ENCODE measurements at places on chromosomes 6 and 20.

- H3K27me3 ChIP-seq = no peaks in the 10 kb centered on the region
- DNase-seq = no peak
- no peaks in the 10 kb centered on the region for H3K36me3 ChIP-seq
- no peaks in the 10 kb centered on the region for H3K4me1 ChIP-seq
Measured at GRCh38 chr20:54980103-54980960, 504.9 kb downstream of the DOK5 start.

- no peaks in the 10 kb centered on the region for H3K4me1 ChIP-seq
- H3K27me3 ChIP-seq = peaks cover 18% of the 10 kb centered on the region
- no peak within 1 kb of the TSS for H3K27ac ChIP-seq
Measured at GRCh38 chr20:45254383-45255262, at the start of gene SLPI. SLPI (minus strand) TSS chr20:45254564; CDS start chr20:45254543, 21 bp downstream.

- no peaks in the 10 kb centered on the region for H3K27me3 ChIP-seq
- H3K4me1 ChIP-seq = peaks cover 41% of the 10 kb centered on the region
- peak overlapping the region; percentile 50 for H3K27ac ChIP-seq
- H3K36me3 ChIP-seq = no peaks in the 10 kb centered on the region
- peak; percentile 75 for DNase-seq
Measured at GRCh38 chr6:13454286-13455221, 32.8 kb downstream of the GFOD1 start.

DNA sequence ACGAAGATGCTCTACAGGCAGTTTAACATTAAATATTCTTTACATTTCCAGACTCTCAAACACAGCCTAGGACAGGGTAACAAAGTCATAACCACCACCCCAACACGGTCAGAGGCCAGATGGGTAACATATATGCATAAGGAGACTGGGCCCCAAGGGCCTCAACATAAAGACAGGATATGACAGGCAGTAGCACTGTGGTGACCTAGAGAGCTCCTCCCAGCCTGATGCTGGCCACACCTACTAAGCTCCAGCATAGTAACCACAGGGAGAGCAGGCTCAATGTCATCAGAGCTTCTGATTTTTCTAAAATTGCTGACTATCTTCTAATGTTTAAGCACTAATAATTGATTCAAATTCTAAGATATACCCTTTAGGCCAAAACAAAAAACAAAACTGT, 21.7 kb downstream of the SMLR1 start:
- peaks cover 26% of the 10 kb centered on the region for H3K4me1 ChIP-seq
- peak; percentile 27 for DNase-seq
- no peaks in the 10 kb centered on the region for H3K27me3 ChIP-seq

DNA sequence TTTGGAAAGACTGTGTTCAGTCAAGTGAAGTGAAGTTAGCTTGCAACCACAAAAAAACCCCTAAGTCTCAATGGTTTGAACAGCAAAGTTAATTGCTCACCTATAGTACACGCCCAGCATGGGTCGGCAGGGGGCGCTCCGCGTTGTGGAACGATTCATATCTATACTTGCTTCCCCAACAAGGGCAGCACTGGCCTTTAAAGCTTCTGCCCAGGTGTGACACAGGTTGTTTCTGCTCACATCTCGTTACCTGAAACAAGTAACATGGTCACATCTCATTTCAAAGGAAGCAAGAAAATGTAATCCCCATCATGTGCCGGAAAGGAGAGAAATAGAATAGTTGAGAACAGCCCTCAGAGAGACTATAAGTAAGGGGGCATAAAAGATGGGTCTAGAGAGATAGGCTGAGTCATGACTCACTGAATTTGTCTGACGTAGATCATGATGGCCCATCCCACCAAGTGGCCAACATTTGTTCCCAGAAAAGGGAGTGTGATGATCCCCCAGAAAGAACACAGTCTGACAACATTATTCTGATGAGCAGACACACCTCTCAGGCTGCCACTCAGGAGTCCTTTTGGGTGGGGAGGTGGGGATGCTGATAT, 29.0 kb downstream of the HNF4A start:
- H3K36me3 ChIP-seq = no peaks in the 10 kb centered on the region
- no peaks in the 10 kb centered on the region for H3K27me3 ChIP-seq
- no peak overlapping the region for H3K27ac ChIP-seq
- H3K4me1 ChIP-seq = peaks cover 9% of the 10 kb centered on the region

DNA sequence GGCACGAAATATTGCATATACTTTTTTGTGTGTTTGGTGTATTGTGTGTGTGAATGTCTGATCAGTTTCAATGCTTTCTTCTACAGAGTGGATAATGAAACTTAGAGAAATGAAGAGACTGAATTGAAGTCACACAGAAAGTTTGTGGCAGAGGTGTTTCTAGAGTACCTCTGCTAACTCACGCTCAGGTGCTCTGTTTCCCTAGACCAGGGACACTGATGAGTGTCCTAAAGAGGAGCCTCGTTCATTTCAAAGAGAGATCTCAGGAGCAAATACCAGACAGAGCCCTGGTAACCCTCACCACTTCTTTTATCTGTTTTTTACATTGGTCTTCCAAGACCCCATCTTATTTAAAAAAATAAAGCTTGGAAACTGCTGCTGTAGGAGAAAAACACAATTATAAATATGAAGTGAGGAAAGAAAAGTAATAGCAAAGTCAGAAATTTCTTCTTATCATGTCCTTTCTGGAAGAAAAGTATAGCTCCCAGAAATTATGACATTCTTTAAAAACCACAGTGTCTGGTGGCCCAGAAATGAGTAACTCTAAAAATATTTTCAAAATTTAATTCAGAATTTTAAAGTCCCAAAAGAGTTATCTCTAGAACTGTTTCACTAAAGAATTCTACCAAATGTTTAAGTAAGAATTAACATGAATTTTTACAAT, 720.6 kb downstream of the RFPL4B start:
- H3K4me1 ChIP-seq = no peaks in the 10 kb centered on the region
- DNase-seq = no peak
- H3K4me3 ChIP-seq = no peak overlapping the region
- no peaks in the 10 kb centered on the region for H3K27me3 ChIP-seq

- no peaks in the 10 kb centered on the region for H3K36me3 ChIP-seq
- no peak overlapping the region for H3K27ac ChIP-seq
- DNase-seq = no peak
- H3K4me3 ChIP-seq = no peak overlapping the region
Measured at GRCh38 chr6:128417698-128418097, 102.7 kb downstream of the PTPRK start.

GRCh38 chr6:20033697-20034407, 178.4 kb downstream of the MBOAT1 start:
- no peak for DNase-seq
- no peaks in the 10 kb centered on the region for H3K4me1 ChIP-seq
- H3K36me3 ChIP-seq = no peaks in the 10 kb centered on the region
- no peaks in the 10 kb centered on the region for H3K27me3 ChIP-seq
- H3K27ac ChIP-seq = no peak overlapping the region
- no peak overlapping the region for H3K4me3 ChIP-seq

DNA sequence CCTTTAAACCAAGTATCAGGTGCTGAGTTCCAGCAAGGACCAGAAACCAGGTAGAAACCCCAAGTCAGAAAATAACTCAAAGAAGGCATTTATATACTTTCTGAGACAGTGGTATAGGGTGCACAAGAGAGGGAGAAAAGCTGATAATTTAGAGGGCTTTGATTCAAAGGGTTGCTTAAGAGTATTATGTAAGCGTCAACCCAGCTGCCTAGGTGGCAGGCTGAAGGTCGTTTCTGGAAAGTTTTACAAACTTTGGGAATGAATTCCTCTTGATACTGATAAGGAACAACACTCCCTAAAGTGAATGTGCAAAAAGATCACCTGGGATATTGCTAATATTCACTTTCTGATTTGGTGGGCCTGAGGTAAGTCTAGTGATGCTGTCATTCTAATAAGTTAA, 800.7 kb downstream of the MAFB start:
- DNase-seq = no peak
- no peak overlapping the region for H3K4me3 ChIP-seq
- no peaks in the 10 kb centered on the region for H3K27me3 ChIP-seq

DNA sequence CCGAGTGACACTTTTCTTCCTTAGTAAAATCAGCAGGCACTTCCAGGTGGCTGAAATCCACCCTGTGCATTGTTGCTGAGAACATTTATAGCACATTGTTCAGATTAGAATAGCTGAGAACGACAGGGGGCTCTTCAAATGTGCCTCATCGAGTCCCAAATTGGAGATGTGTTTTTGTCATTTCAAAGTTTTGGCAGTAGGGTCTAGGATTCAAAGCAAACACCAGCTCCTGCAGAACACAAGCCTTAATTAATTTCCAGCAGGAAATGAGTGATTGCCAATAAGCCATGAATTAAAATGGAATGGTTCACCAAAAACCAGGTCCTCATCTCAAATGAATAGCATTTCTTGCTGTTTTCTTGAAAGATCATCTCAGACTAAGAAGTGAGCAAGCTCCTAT, 171.6 kb downstream of the PLCB1 start:
- H3K27ac ChIP-seq = no peak overlapping the region
- no peaks in the 10 kb centered on the region for H3K27me3 ChIP-seq
- no peak for DNase-seq
- H3K4me1 ChIP-seq = no peaks in the 10 kb centered on the region
- no peaks in the 10 kb centered on the region for H3K36me3 ChIP-seq
- no peak overlapping the region for H3K4me3 ChIP-seq

DNA sequence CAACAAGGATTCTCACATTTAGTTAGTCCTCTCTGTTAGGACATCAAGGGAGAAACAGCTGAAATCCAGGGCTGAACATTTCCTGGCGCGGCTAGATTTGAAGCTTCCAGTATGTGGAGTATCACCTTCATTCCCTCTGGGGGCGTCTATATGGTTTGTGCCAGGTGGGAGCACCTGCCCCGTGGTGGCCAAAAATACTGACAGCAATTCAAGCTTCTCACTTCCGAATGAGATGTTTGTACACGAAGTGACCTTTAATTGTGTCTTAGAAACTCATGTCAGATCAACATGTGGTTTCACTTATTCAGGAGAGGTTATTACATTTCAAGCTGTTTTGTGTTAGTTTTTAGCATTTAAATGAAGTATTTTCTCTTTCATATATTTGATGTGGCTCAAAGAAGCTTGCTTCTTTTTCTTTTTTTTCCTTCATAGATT, 67.3 kb upstream of the ZNF217 start:
- no peaks in the 10 kb centered on the region for H3K27me3 ChIP-seq
- H3K27ac ChIP-seq = peak overlapping the region; percentile 78
- H3K36me3 ChIP-seq = no peaks in the 10 kb centered on the region
- peak; percentile 29 for DNase-seq

- no peak overlapping the region for H3K27ac ChIP-seq
- DNase-seq = no peak
- no peaks in the 10 kb centered on the region for H3K36me3 ChIP-seq
- no peaks in the 10 kb centered on the region for H3K4me1 ChIP-seq
Measured at GRCh38 chr6:140540743-140541142, 1166.3 kb upstream of the CITED2 start.

GRCh38 chr20:3239026-3239866, at the start of gene SLC4A11:
SLC4A11 (minus strand) TSS chr20:3239190; CDS start chr20:3239137, 53 bp downstream.
- H3K27ac ChIP-seq = no peak within 1 kb of the TSS
- H3K4me3 ChIP-seq = peak within 1 kb of the TSS; percentile 50
- H3K27me3 ChIP-seq = peaks cover 39% of the 10 kb centered on the region

- no peaks in the 10 kb centered on the region for H3K36me3 ChIP-seq
- no peak overlapping the region for H3K27ac ChIP-seq
- no peak overlapping the region for H3K4me3 ChIP-seq
Measured at GRCh38 chr6:142377497-142377848, 75.7 kb downstream of the ADGRG6 start.

All from B cell (primary cell).